ENCODE measurements at places on chromosomes 11 and 22.

DNA sequence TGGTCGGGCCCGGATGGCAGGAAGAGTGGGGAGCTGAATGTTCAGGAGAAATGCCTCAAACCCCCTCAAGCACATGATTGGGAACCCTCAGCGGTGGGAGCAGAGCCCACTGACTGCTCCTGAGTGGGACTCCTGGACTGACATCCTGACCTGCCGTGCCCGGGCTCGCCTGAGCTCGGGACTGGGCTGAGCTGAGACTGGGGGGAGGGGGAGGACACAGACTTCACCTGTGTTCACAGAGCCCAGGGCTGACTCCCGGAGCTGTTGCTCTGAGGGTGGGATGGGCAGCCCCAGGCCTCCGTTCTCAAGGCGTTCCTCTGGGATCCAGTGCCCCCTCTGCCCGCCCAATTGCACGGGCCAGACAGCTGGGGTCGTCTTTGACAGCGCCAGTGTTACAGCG lies 24.6 kb downstream of the DAGLA start:
- no peak for DNase-seq

DNA sequence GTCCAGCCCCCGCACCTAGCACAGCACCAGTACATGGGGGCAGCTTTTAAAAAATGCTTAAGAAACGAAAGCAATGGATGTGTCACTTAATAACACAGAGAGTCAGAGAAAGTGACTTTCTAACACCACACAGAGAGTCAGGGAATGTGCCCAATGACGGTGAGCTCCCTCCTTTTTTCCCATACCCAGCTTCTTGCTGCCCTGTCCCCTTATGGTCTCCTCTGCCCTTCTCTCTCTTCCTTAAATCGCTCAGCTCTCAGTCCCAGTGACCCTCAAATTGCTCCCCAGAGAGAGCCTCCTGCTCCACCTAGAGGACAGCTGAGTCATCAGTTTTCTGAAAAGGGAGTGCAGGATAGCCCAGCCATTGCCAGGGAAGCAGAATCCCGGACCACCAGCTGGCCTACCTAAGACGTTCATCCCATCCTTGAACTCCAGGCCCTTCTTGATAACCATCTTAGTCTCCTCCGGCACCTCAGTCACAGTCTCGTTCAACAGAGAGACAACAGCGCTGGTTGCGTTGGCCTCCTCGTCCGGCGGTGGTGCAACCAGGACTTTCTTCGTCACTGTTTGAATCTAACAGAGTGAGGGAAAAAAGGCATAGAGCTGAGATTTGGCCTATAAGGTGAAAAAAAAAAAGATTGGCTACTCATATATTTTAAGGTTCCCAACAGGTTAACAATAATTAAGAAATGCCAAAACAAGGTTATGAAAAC lies 113.5 kb downstream of the SLC1A2 start:
- DNase-seq, result no peak

DNA sequence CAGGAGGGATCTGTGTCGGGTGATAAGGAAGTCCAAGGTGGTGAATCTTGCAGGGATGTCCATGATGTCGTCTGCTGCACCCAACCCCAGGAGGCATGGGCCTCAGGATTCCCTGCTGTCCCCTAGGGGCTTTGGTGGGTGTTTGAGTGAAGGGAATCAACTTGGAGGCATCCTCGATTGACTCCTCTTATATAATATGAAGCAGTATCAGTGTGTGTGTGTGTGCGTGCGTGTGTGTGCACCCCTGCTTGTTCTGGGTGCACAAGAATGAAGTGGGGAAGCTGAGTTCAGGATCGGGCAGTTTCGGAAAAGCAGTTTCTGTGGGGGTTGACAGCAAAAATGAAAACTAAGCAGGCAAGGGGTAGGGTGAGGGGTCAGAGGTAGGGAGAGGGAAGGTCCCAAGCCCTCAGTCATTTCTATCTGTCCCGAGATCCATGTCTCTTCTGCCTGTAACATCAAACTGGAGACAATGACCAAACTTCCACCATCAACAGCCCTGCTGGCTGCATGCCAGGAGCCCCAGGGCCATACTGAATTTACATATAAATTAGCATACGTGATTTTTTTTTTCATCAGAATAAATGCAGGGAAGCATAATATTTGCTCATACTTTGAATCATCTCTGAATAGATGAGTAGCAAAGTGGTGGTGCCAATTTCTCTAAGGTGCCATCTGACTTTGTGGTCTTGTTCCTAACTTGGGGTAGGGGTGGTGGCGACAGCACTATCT lies 2.0 kb downstream of the NTM start:
- no peak for DNase-seq

DNA sequence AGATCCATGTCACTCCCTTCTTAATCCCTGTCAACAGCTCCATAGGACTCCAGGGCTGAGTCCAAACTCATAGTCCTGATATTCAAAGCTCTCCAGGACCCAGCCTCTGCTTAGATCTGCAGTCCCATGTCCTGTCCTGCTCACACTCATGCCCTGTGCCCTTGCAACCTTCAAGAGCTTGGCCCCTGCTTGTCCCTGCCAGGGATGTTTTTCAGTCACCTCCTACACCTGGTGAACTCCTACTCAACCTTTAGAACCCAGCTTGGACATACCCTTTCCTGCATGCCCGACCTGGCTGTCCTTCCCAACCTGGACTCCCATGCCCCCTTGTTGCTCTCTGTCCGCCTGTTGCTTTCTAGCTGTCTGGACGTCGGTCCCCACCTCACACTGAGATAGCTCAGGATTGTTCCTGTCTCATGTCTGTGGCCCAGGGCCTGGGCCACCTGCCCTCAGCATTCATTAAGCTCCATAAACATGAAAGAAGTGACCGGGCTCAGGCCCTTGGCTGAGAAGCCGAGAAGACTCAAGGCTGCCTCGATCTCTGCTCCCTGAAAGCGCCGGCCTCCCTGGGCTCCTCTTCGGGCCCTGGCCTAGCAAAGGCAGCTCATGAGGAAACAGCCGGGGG lies 48.8 kb upstream of the RTL6 start:
- DNase-seq, result no peak

GRCh38 chr22:49925525-49926128 lies 7.2 kb downstream of the CRELD2 start:
- DNase-seq, result no peak

- no peak for DNase-seq
Observed at GRCh38 chr22:38411016-38411415, 44.0 kb downstream of the KCNJ4 start.

DNA sequence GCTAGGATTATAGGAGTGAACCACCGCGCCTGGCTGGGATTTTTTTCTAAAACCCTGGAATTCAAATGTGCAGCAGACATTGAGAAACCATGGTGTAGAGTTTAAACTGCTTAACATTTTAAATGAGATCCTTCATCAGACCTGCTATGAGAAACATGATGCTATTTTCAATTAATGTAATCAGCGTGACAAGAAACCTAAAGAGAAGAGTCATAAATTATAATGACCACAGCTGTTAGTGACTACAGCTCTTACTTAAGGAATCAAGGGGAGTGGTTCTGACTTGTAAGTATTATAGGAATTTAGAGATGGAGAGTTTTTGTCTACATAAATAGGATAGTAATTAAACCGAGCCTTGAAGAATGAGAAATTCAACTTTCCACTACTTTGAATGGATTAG lies 170.6 kb downstream of the BARX2 start:
- DNase-seq, result no peak

GRCh38 chr22:25000686-25001085 lies 48.2 kb downstream of the KIAA1671 start:
- no peak for DNase-seq

- no peak for DNase-seq
Observed at GRCh38 chr22:32665676-32666075, 135.8 kb upstream of the TIMP3 start.

DNA sequence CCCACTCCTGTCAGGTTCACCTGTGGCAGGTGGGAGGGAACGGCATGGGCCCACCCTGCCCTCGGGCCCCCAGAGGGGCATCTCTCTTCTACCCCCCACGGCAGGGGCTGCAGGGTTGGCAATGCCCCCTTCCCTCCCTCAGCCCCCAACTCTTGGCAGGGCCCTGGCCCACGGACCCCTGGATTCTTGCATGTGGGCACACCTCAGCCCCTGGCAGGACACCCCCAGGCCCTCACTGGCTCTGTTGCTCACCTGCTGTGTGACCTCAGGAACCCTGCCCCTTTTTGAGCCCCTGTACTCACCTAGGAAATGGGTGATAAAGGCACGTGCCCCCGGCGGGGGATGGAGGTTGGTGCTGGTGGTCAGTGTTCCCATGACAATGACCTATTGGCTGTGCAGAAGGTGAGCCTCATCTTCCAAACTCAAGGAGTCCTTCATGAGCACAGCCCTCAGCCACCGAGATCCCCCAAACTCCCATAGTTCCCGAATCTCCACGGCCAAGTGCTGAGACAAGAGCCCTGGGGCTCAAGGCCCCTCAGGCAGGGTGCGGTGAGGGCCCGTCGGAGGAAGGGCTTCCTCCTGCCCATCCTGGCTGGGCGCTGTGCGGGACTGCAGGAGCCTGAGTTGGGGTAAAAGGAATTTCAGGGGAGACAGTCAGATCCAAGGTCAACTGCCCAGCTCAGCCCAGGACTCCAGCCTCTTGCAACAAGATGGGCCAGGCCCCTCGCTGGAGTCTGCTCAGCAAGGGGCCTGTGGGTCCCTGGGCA lies 198.2 kb downstream of the IGLL1 start:
- no peak for DNase-seq

DNA sequence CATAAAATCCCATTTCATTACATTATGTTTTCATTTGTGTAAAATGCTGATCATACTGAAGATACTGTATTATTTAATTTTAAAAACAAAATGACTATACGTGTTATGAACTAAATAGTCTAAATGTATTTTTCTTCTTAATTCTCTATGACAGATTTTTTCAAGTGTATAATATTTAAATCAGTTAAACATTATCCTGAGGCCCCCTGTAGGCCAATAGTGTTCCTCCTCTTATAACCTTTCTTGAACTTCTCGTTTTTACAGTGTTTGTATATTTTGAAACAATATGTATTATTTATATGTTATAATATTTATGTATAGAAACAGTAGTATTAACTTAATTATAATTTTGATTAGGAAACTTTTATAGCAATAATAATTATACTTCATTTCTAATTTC lies 151.1 kb upstream of the CHORDC1 start:
- DNase-seq, result no peak

DNA sequence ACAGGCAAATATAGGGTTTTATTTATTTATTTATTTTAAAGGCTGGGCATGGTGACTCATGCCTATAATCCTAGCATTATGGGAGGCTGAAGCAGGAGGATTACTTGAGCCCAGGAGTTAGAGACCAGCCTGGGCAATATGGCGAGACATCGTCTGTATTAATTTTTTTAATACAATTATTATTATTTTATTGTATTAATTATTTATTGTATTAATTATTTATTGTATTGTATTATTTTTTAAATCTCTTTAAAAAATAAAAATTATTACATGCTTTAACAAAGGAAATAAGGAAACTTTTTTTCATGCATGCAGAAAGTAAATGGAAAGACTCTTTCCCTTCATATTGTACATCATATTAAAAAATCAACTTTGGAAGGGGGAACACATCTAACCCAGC lies 3.5 kb downstream of the SCN3B start:
- no peak for DNase-seq

- DNase-seq, result no peak
Observed at GRCh38 chr22:33896575-33897447, 23.5 kb downstream of the LARGE1 start.

DNA sequence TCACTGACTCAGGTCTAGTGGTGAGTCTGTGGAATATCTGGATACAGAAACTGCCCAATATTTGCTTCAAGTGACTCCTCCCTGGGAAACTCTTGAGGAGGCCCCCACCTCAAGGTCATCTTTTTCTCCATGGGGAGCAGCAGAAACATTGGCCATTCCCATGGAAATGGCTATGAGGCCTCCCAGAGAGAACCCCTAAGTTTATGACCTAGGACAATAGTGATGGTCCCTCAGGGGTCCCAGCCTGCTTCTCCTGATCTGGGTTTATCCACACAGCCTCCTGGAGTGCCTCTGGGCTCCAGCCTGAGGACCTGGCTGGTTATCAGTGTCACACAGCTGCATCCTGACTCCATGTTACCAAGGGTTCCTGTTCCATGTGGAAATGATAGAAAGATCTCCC lies 131.2 kb downstream of the ZNF280B start:
- no peak for DNase-seq

DNA sequence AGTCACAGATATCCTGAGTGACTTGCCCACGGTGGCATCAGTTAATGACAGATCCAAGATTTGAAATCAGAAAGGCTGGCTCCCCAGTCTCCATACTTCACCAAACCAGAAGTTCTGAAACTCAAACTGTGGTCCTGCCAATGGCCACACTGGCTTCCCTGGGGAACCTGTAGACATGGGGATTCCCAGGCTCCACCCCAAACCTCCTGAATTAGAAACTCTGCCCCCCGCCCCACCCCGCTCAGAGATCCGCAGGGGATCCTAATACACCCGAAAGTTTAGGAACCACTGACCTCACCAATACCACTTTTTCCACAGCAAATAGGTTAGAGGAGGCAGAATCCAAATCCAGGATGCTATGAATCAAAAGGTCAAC lies 15.3 kb downstream of the RTN4RL2 start:
- DNase-seq, result no peak

- DNase-seq, result peak; percentile 93
Observed at GRCh38 chr11:13135385-13136271, 126.5 kb downstream of the RASSF10 start.

DNA sequence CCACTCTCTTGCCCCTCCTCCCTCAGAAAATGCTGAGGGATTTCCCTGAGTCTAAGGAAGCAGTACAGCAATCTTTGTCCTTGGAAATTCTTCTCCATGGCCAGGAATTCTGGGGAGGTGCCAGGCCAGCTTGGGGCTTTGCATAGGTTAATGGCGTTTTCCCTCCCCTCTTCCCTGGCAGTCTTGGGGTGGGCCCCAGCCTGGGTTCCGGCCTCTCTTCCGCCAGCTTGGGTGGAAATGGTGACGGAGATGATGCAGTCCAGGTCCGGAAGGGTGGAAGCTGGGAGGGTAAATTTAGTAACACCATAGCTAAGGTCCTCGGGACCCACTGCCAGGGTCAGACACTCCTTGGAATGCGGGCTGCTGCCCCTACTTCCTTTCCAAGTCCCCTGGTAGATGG lies 5.0 kb downstream of the PHLDB1 start:
- DNase-seq, result no peak

DNA sequence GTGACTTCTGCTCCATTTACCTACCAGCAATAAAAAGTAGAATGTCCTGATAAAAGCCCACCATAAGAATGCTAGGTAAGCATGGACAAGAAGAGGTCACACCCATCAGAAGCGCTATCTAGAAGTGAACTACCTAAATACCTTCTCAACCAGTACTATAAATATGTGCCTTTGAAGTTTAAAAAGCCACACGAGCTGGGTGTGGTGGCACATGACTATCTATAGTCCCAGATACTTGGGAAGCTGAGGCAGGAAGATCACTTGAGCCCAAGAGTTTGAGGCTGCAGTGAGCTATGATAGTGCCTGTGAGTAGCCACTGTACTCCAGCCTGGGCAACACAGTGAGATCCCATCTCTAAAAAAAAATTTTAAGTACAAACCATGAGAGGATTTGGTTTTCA lies 66.7 kb downstream of the PACSIN2 start:
- DNase-seq, result no peak

Data from NCI-H2029 treated with DMSO at 0.1 percent for 48 hours (cell line).